GM12864 (cell line): ENCODE measurements at places on chromosomes 11 and 22.

GRCh38 chr22:19998991-19999820 is 17.4 kb downstream of the ARVCF start:
- no peak for DNase-seq

DNA sequence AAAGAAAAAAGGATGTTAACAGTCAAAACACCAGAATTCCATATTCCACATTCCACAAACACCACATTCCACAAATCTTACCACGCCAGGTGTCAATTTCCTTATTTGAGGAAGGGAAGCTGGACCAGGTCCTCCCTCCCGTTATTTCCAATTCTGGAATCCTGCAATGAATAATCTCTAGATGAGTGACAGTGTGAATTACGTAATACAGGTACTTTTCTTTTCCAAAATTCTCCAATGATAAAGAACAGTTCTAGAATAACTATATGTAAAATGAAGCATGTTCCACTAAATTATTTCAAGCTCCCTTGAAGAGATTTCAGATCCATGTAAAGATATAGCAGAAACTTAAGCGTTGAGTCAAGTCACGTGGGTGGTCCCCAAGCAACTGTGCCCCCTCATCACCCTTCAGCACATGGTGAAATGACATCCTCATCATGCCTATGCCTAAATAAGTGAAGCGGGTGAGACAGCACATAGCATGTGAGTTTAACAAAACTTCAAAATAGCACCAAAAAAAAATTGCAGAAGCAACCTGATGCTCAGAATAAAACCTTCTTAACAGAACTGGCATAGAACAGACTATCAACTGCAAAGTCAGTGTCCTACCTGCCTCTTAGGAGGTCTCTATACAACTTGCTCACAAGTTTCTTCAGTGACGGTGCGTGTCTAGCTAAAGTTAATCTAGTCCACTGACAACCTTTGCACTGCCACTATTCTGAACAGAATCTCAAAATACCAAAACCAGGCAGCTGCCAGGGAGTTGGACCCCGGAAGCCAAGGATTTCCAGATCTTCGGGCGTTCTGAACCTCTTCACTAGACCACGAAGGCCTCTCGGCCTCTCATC is 876 bp downstream of the NFRKB start:
- no peak for DNase-seq

DNA sequence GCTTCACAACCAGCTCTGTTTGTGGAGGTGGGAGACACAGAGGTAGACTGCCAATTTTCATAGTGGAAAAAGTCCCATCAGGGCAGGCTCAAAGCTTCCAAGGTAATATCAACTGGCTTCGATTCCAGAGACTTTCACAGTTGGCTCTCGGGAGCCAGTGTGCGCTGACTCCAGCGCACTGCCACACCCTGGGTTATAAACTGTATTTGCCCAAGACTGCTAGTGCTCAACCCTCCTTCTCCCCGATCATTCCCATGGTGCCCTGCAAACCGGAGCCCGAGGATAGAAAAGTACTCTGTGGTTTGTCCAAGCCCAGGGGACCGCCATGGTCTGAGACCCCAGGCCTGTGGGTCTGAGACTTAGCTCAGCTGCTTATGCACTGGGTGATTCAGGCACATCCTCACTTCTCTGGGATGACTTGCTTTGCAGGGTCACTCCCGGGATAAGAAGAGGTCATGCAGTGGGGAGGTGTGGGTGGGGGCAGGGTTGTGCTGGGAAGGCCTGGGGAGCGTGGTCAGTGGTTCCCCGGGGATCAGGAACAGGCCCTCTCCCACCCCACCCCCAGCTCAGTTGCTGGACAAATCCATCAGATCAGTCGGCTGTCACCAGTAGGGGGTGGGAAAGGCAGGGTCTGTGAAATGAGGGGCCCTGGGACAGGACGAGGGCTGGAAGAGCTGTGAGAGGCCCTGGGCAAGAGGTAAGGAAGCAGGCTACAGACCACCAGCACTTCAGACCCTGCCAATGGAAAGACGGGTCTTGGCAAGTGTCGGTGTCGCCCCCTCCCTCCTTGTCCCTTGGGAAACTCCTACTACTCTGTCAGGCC is 26.7 kb upstream of the PICK1 start:
- no peak for DNase-seq

- no peak for DNase-seq
These were observed 21.3 kb upstream of the KDM4E start for GRCh38 chr11:95003716-95004115.

GRCh38 chr11:6968816-6969215 is 42.6 kb downstream of the ZNF215 start:
- no peak for DNase-seq

DNA sequence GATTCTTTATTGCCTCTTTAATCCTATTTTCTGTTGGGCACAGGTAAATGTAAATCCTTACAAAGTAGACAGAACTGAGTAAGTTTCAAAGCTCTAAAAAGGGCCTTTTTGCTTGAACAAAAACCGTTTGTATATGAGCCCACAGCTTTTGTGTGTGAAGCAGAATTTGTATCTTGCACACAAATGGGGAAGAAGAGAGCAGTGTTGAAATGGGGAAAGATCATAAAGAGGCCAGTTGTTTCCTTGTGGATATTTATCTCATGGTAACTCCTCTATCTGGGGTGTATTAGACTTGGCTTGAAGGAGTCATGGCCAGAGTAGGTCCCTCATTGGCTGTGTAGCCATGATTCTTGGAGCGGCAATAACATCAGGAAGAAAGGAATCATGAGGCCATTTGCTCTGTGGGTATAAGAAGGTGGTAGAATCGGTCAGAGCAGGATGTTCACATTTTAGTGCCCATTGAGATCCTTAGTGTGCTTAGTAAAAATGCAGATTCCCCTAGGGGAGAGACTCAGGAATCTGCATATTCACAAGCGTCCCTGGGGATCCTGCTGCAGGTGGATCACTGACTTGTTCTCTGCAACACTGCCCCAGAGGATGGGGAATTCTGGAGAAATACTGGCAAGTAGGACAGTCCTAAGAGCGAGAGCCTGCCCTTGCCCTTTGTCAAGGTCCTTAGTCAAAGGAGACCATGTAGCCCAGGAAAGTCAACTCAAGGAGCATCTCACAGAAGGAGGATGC is 126.5 kb downstream of the LDLRAD3 start:
- DNase-seq, result no peak

- DNase-seq, result no peak
These were observed 208.7 kb downstream of the BARX2 start for GRCh38 chr11:129584316-129584715.
